ENCODE measurements at places on chromosomes 3 and 15.

- no peak for DNase-seq
These were observed 517.9 kb downstream of the MECOM start for GRCh38 chr3:169145540-169146178.

DNA sequence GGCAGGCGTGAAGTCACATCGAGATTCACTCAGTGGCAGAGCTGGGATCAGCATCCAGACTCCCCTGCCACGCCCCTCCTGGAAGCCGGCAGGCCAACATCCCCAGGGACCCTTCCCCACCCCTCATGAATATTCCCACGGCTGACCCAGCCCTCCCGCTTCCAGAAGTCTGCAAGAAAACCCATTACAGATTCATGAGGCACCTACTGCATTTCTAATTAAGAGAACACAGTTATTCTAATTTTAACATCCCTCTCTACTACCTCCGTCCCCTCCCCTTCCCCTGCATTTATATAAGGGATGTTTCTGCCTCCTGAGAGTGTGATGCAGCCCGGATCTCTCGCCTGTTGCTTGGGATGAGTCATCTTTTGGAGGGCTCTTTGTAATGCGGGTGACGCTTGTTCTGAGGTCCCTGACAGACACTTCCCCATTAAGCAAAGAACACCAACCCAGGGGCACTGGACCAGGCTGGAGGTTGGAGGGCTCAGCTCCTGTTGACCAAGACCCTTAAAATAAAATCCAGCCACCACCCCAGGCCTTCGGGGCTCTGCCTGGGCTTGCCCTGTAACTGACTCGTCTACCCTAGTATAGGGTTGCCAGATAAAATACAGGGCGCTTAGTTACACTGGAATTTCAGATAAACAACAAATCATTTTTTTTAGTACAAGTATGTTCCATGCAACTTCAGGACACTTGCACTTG is 118.7 kb downstream of the NUP210 start:
- no peak for DNase-seq

DNA sequence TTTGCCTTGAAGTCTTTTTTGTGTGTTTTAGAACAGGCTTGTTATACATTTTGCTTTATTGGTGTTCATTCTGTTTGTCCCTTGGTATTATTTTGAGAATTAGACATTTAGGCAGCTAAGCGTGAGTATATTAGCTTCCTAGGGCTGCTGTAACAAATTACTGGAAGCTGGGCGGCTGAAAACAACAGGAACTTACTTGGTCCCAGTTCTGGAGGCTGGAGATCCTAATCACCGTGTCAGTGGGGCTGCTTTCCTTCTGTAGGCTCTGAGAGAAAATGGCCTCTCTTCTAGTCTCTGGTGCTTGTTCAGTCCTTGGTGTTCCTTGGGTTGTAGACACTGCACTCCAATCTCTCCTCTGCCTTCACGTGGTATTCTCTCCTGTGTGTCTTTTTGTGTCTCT is 142.3 kb downstream of the KLHL25 start:
- DNase-seq = no peak

DNA sequence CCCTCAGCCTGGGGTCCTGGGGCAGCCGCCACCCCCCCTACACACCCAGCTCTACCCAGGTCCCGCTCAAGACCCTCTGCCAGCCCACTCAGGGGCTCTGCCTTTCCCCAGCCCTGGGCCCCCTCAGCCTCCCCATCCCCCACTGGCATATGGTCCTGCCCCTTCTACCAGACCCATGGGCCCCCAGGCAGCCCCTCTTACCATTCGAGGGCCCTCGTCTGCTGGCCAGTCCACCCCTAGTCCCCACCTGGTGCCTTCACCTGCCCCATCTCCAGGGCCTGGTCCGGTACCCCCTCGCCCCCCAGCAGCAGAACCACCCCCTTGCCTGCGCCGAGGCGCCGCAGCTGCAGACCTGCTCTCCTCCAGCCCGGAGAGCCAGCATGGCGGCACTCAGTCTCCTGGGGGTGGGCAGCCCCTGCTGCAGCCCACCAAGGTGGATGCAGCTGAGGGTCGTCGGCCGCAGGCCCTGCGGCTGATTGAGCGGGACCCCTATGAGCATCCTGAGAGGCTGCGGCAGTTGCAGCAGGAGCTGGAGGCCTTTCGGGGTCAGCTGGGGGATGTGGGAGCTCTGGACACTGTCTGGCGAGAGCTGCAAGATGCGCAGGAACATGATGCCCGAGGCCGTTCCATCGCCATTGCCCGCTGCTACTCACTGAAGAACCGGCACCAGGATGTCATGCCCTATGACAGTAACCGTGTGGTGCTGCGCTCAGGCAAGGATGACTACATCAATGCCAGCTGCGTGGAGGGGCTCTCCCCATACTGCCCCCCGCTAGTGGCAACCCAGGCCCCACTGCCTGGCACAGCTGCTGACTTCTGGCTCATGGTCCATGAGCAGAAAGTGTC is 30.2 kb downstream of the PTPN23 start:
- DNase-seq = peak; percentile 6

DNA sequence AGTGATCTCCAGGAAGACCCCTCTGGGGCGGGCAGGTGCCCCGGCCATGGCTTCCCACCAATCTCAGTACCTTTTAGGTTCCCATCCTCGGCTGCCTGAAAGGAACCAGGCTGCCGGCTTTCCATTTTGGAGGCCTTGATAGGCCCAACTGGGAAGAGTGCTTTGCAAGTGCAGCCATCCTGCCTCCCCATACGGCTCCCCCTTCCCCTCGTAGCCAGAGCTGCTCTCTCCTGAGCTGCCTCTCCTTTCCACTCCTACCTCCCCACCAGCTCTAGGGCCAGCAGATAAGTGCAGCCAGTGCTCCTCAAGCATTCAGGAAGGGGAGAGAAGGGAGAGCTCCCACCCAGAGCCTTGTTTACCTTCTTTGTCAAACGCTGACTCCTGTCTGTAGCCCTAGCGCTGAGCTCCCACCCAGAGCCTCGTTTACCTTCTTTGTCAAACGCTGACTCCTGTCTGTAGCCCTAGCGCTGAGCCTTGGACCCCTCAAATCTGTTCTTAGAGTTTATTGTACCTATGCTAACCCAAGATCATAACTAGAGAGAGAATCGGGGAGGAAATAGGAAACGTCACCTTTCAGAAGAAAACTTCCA is 133.0 kb downstream of the LRRK1 start:
- no peak for DNase-seq

DNA sequence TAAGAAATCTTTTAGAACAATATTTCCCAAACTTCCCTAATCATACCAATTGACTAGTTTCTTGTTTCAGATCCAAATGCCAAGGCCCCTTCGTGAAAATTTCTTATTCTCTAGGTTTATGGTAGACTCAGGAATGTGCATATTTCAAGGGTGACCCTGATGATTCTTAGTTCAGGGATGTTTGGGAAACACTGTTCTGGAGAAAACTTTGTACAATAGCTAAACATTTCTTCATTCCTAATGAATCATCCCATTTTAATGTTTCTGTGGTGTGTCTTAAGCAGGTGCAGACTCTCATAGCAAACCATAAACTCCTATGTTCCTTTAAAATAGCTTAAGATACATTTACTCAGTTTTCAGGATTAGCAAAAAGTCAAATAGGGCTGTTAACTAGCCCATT is 314.5 kb downstream of the TIGIT start:
- DNase-seq = no peak

DNA sequence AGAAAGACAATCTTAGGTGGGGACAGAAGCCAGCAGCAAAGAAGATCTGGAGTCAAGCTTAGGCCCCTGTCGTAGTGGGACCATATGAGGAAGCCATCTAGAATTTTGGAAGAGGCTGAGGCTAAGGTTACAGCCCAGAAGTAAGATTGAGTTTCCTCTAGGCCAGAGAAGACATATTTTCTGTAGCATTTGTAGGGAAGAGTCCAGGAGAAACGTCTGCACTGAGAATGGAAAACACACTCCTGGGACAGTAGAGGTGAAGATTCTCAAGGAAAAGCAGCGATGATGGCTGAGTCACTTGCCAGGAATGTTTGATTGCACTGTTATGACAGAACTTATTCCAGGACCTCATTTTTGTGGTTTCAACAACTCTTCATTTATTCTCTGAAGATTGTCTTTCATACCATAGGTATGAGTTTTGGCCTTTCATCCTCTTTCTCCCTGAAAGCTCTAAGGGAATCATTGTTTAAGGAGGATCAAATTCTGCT is 107.2 kb downstream of the GTPBP8 start:
- DNase-seq = no peak

DNA sequence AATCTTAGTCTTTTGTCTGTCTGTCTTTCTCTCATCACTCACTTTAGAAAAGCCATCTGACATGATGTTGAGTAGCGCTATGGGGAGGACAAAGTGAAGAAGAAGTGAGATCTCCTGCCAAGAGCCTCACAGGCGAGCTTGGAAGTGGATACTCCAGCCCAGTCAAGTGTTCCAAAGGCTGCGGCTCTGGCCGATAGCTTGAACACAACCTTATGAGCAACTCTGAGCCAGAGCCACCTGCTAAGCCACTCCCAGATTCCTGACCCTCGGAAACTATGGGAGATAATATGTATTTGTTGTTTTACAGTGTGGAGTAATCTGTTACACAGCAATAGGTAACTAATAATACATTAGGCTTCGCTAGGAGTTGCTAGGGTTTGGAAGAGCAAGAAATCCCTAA is 76.2 kb downstream of the MB21D2 start:
- no peak for DNase-seq

GRCh38 chr3:124860599-124860998 is 26.6 kb downstream of the ITGB5 start:
- DNase-seq = no peak

- DNase-seq = no peak
These were observed 141.8 kb upstream of the NECTIN3 start for GRCh38 chr3:110929816-110930215.

DNA sequence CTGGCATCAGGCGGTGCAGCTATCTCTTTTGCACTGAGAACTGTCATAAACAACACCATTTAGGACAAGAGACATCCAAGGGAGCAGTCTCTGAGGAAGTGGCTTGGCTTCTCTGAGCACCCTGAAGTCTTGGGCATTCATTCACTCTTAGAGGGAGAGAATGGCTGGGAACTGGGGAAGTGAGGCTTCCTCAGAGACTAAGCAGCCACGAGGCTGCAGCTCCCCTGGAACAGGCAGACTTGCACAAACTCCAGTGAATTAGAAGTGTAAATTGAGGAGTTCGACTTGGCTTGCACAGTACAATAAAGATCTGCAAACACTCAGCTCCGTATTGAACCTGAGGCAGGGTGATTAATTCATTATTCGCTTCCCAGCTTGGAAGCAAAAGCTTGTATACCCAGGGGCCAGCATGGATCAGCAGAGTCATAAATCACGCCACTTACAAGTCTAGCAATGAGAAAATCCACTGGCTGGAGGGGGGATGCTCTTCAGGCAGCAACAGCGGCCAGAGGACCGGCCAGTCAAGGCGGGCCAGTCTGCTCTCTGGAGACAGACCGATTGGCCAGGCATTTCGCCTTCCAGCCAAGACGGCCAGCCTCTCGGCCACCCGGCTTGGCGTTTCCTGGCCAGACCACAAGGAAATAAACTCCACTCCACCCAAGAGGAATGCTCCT is 118.8 kb upstream of the ADPGK start:
- DNase-seq = peak; percentile 22

- DNase-seq = no peak
These were observed 308.5 kb downstream of the ROBO2 start for GRCh38 chr3:77348244-77348855.

- no peak for DNase-seq
These were observed 22.7 kb downstream of the ATP6V1A start for GRCh38 chr3:113769551-113769950.

DNA sequence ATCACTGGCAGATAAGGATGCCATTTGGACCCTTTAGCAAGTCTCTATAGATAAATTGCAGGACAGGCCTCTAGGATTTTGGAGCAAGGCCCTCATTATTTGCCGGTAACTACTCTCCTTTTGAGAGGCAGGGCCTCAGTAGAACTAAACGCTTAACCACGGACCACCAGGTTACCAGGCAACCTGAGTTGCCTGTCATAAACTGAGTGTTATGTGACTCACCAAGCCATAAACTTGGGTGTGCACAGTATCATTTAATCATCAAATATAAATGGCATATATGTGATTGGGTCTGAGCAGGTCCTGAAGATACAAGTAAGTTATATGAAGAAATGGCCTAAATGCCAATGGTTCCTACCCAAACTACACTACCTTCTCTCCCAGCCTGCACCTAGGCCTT is 93.2 kb downstream of the BCHE start:
- no peak for DNase-seq

DNA sequence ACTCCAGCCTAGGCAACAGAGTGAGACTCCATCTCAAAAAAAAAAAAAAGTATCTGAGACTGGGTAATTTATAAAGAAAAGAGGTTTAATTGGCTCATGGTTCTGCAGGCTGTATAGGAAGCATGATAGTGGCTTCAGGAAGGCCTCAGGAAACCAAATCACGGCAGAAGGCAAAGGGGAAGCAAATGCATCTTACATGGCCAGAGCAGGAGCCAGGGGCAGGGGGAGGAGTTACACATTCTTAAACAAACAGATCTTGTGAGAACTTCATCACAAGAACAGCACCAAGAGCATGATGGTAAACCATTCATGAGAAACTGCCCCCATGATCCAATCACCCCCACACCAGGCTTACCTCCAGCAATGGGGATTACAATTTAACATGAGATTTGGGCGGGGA is 37.2 kb downstream of the ACAP2 start:
- DNase-seq = no peak

DNA sequence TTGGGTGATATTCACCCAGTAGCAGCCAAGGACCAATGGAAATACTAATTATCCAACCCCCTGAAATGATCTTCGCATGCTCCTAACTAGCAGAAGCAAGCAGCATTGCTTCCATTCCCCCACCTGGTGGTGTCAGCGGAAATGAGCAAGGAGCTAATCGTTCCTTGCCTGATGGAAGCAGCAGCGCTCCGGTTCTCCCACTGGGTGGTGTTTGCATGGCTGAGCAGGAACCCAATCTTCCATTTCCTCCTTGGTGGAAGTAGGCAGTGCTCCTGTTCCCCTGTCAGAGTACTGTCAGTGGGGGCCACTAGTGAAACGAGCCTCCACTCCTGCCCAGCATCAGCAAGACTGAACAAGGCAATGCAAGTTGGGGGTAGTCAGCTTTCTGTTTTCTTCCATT is 311.5 kb downstream of the CACNA2D3 start:
- DNase-seq = no peak

GRCh38 chr3:22129101-22129500 is 378.1 kb upstream of the ZNF385D start:
- DNase-seq = no peak

DNA sequence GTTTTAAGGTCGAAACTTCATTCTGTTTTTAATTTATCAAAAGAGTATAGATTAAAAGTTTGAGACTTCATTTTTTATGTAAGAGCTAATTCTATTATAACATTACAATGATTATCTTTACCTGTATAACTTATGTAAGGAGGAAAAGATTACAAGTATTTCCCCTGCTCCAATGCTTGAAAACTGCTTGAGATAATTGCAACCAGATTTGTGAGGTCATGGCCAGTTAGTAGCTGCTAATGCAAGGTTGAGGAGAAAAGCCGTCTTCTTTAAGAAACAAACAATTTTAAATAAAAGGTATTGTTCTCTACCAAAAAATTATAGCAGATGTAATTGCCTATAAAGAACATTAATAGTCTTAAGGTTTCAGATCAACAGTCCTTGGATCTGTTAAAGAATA is 208.3 kb upstream of the UBE2E2 start:
- DNase-seq = no peak
